Activated T-helper 17 cell treated with anti-CD3 and anti-CD28 coated beads, Interleukin-2, amount 50 U/mL, for 72 hours (primary cell): ENCODE measurements at places on chromosomes 5 and 9.
A peak's percentile ranks its signal among the peaks of the same experiment; 100 is the strongest.

DNA sequence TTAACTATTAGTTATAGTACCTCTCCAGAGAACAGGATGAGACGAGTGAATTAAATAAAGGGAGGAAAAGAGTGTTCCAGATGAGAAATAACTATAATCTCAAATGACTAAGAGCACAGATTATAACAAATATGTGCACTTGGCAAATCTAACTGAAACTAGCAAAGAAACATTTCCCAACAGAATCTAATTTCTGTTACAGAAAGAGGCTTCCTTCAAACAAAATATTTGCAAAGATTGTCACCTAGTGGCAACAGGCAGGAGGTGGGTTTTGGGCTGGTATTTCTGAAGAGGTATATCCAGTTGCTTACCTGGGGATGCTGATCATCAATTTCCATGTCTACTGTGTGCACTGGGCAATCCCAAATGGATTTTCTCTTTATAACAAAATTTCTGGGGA is 5.6 kb upstream of the SPDL1 start:
- ATAC-seq, result no peak

DNA sequence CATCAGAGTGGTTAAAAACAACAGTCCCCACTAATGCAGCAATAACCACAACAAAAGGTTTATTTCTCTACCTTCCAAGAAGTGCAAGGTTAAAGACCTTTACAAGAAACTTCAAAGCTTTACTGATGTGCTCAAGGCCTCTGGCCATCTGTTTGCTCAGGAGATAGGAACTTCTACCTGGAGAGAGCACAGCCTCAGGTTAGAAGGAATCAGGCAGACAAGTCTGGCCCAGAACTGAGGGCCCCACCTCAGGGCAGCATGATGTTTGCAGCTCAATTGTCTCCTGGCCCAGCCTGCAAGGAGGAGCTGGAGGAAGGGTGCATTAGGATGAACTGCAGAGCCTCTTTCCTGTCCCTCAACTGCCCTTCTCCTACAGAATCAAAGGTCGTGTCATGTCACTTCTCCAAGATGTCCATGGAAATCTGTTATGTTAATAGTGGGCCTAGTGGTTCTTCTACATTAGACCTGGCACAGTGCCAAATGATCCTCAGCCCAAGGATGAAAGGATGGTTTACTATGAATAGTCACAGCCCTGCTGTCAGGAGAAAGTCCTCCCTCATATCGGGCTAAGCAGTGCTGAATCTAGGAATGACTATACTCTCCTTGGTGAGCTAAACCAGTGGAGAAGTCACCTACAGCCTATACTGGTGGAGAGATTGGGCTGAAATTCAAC is 98.9 kb upstream of the NTRK2 start:
- no peak for ATAC-seq

DNA sequence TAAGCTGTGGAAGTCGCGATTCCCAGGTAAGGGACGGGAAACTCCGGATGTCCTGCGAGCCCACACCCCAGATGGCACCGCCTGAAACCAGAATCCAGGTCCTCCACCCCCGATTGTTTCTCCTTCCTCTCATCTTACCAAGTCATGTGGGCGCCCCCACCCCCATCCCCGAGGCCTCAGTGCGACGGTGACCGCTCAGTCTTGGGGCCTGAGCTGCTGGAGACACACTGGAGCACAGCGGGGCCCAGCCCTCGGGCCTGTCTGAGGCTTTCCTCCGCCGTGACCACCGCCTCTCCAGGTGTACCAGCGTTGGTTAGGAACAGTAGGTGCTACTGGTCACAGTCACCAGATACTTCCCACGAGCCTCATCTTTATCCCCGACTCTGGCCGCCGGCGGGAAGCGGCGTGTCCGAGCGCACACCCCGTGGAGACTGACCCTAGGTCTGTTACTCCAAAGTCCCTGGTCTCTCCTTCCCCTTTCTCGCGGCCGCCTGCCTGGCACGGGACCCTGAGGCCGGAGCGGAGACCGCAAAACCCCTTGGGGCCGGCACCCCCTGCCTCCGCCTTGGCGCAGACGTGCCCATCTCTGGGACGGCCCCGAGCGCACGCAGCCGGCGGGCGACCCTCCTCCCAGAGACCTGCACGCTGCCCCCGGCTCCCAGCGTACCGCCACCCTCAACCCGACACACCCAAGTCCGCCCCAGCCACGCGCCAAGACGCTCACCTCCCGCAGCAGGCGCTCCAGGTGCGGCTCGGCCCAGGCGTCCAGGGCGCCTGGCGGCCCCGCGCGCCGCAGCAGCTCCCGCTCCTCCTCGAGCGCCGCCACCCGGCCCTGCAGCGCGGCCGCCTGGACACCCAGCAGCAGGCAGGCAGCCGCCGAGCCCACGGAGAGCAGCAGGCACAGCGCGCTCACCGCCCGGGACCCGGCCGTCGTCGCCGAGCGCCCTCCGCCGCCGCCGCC is 733 bp downstream of the COL23A1 start:
- peak; percentile 18 for ATAC-seq

DNA sequence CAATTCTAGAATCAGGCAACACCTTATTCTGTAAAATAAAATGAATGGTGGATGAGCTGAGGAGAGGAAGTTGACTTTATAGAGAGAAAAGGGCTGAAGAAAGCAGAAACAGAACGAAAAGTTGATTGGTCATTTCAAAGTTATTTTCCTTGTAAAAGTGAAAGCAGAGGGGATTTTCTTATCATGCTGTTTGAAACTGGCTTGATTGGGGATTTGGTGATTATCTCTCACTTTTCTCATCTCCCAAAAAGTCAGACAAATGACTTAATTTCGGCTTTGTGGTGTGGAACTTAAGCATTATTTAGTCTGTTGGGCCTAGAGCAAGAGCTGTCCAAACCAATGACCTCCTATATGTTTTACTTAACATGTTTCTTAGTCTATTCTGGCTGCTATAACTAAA is 60.5 kb upstream of the ITGA2 start:
- no peak for ATAC-seq

DNA sequence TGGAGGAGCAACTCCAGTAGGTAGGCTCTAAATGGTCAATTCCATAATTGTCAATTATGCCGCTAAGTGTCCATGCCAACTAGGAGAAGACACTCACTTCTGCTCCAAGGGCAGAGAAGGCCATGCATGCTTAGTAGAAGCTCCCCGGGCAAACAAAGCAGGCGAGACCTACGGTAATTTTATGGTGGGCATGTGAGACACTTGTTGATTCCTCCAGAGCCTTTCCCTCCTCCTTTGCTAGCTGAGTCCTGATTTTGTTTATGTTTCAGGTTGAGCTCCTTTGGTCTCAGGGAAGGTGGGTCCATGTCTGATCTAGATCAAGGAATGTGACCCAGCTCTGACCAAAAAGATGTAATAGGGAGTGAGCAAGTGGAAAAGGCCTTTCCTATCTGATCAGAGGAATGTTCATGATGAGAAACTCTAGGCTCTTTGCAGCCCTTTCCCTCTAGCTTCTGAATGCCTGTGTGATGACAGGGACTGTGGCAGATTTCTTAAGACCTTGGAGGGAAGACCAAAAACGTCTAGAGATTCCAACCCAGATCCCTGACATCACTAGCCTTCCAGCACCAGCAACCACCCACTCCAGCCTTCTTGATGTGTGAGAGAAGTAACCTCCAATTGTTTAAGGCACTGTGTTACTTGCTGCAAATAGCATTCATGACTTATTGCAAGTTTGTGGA is 7.7 kb upstream of the CPEB4 start:
- no peak for ATAC-seq

DNA sequence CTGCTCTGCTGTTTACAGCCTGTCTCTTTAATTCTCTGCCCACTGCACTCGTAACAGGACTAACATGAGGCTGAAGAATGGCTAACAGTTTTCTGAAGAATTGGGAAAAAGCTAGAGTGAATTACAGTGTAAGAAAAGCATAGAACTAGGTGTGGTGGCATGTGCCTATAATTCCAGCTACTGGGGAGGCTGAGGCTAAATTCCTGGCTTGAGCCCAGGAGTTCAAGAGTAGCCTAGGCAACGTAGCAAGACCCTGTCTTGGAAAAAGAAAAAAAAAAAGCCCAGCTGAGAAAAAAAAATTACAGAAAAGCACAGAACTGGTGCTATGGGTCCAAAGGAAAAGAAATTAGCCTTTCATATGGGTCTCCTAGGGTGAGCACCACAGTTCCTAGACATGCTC is 13.9 kb upstream of the UHRF2 start:
- ATAC-seq, result no peak

GRCh38 chr5:174425271-174425963 is 299.0 kb upstream of the MSX2 start:
- ATAC-seq, result no peak

DNA sequence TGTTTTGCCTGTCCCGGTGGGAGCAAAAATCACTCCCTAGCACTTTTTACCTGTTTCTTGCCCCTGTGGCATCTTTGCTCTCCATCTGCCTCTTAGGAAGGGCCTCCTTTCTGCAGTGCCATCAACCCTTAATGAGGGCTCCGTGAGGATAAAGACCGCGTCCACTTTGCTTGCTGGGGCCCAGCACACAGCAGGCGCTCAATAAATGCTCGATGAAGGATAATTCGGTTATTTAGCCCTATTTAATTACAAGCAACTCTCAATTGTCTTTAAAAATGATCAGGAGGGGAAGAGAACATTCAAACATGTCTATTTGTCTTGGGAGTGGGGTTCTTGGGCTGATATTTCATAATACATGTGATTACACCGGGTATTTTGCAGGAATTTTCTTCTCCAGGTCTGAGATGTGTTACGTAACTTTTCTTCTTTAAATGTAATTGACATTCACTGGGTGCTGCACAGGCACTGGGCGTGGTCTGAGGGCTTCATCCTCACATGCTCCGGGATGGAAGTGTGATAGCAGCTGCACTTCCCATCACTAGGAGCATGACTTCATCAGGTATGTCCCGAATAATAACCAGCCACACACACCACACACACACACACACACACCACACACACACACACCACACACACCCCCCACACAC is 19.8 kb upstream of the NTNG2 start:
- no peak for ATAC-seq

GRCh38 chr5:78756858-78757257 is 108.3 kb upstream of the LHFPL2 start:
- ATAC-seq, result no peak

- ATAC-seq, result no peak
Measured at GRCh38 chr9:84513979-84514378, 155.6 kb upstream of the NTRK2 start.

DNA sequence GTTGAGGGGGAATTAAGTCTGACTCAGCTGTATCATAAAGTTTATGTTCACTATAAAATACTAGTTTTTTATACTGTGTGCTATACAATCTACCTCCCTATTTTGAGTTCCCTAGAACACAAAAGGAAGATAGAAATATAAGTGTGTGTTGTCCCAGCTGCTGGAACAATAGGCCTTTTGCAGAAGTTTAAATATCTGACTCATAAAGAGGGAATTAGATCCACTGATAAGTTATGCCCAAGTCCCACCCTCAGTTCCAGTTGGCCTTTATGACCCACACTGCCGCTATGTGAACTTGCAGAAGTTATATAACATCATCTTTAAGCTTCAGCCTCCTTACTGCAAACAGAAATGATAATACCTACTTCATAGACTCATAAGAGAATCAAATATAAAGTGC is 88.5 kb upstream of the DAB2 start:
- no peak for ATAC-seq
